HCEC 1CT (cell line): ENCODE measurements at places on chromosomes 2 and 18.

DNA sequence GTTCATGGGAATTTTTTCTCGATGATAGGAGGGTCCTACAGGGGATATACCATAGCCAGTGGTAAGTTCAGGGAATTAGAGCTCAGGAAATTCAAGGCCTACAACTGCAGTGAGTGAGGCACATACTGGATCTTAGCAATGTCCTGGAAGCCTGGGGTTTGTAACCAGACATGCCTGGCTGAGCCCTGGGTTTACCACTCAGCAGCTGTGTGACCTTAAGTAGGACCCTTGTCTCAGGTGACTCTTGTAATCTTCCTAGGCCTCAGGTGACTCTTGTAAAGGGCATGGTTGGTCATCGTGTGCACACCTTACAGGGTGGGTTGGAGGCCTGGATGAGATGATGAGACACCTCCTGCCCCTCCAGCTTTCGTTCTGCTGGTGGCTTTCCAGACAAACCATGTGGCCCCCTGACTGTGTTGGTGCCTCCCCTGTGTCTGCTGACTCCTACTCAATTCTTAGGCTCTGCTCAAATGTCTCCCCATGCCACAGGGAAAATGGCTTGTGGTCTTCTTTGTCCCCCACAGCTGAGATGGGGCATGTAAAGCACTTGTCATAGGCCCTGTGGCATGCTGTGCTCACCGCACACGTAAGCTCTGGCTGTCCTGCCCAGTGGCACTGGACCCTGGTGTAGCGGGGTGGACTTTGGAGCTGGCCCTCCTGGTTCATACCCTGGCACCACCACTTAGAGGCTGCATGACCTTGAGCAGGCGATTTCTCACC lies 94.1 kb downstream of the FHOD3 start:
- no peak for DNase-seq

DNA sequence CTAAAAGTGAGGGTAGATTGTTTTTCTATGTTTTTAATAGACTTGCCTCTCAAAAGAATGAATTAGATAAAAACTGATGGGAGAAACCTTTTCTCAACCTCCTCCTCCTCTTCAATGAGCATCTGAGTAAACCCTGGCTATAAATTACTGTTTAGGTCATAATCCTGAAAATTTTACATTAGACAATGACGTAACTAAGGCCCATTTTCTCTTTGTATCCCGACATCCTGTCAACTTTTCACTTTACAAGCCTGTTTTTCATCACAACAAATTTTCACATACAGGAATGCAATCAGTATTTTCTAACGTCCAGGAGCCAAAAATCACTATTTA lies 1.3 kb downstream of the SPIRE1 start:
- DNase-seq, result peak; percentile 42

GRCh38 chr2:228048838-228049490 lies 132.5 kb downstream of the SPHKAP start:
- DNase-seq, result peak; percentile 67

DNA sequence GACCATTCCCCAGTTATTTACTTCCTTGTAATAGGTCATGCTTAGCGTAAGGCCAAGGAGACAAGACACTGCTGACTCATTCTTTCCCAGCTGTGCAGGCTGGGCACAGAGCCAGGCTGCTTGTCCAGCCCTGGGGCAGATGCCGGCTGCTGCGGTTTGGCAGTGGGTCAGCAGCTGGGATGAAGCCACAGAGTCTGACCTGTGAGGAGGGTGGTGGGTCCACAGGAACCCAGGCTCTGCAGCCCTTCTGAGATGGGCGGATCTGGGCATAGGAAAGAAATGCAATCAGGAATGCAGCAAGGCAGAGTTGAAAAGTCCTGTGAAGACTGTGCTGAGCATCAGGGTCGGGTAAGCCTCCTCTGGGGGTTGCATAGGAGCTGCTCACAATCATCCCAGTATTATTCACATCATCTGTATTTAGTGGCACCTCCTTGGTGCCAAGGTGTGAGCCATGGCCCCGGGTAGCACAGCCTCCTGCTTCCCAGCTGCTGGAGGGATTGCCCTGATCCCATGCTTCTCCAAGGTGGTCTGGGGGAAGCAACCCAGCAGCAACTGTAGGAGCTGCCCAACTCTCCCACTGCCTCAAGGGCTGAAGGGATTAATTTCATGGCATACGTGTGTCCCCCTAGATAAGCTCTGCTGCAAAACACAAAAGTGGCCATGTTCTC lies 139.0 kb downstream of the DDX1 start:
- DNase-seq, result peak; percentile 85

- no peak for DNase-seq
Observed at GRCh38 chr2:205836477-205837221, 154.3 kb downstream of the NRP2 start.

DNA sequence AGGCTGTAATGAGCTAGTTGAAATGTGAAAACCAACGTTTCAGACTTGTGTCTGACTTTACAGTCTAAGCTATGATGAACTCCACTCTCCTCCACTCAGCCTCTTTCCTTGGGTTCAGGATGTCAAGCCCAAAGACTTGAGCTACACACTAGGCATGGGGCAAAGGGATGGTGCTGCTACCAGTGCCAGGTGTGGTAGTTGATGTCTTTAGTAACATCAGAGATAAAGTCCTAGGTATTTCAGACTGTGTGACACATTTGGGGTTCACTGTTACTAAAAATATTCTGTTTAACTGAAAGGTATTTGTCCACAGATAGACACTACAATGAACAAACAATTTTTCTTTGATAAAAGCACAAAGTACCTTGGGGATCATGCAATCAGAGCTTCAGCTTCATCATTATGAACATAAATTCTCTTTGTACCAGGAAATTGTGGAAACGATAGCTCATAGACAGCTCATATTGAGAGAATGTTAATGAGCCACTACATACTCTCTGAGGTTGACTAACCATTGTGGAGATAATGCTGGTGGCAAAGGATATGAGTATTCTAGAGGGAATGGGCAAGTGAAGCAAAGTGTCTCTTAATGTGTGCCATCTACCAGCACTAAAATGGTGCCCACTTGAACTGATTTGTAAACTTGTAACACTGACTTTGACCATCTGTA lies 253.7 kb upstream of the THUMPD2 start:
- peak; percentile 97 for DNase-seq

- DNase-seq, result no peak
Observed at GRCh38 chr2:24337890-24338289, 22.4 kb downstream of the ITSN2 start.

DNA sequence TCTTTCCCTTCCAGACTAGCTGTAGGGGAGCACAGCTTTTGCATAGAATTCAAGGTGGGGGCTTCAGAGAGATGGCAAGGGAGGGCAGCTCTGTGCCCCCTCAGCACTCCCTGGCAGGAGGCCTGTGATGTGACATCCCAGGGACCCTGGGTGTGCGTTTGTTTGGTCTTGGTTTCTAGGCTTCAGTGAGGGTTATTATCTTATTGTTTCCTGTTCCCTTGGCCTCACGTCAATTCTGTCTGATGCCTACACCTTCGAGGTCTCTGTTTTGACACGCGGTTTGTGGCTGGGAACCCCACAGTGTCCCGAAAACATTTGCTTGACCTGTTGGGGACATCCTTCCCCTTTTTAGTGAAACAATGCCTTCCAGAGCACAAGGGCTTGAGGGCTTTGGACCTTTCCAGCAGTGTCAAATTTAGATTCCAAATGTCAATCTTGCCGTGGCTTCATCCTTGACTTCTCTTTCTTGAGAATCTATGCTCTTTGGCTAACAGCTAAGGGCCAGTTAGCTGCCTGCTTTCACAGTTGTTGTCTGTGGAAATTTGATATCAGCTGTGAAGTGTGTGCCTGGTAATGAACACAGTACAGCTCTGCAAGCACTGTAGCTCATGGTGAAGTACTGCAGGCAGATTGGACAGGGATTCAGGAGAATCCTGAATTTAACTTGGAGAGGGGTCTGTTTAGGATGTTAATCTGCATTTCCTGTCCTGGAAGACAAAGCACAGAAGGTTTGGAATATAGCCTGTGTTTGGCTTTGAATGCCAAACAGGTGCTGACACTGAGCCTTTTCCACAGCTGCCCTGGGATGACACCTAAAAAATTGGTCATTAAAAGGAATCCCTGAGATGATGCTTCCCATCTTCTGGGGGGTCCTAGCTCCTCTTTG lies 108.2 kb upstream of the CXCR4 start:
- no peak for DNase-seq

DNA sequence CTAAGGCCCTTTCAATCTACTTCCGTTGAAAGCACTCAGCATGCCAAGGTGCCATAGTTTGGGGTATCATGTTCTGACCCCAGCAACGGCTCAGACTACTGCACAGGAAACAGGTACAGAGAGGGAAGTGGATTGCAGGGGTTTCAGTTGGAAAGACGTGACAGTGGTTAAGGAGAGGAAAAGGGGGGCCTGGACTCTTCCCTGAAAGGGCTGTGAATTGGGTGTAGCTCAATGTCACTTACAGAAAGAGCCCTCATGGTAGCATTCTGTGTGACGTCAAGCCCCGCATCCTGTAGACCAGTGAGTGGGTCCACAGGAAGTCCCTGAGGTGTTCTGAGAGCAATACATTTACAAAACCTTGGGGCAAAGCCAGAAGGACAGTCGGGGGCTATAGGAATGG lies 121.5 kb upstream of the GYPC start:
- DNase-seq, result no peak

GRCh38 chr2:207502577-207503198 lies 27.1 kb upstream of the CREB1 start:
- DNase-seq, result no peak
